ENCODE measurements at places on chromosomes 2 and 18. TPM values are rescaled to one million over a fixed set of nuclear protein-coding genes. Genes with fewer than 3 reads are reported as not detected.

GRCh38 chr2:217864963-217865772 lies 137.6 kb downstream of the TNS1 start:
- peak; percentile 19 for DNase-seq

- no peak for DNase-seq
Measured at GRCh38 chr18:36733150-36733549, 95.7 kb downstream of the TPGS2 start.

- no peak for DNase-seq
Measured at GRCh38 chr2:28602751-28603639, 107.1 kb downstream of the PLB1 start.

Gene SLC19A3
- 0.07 TPM for total RNA-seq

Measured in kidney epithelial cell (primary cell).